Renal cortical epithelial cell (primary cell): ENCODE measurements at places on chromosomes 16 and 17. TPM values are rescaled to one million over a fixed set of nuclear protein-coding genes. Genes with fewer than 3 reads are reported as not detected.

KIF19 gene
- not detected in 2 replicates for total RNA-seq

TP53TG3 gene
- not detected in 2 replicates for total RNA-seq

KRTAP2-2 gene
- total RNA-seq: 0.15 TPM in 1 of 2 replicates, not detected in the other

SOX15 gene
- 0.60 and 2.4 TPM in 2 replicates for total RNA-seq

CYBA gene
- total RNA-seq: 594 and 1,266 TPM in 2 replicates

HOXB9 gene
- 17.5 and 49.2 TPM in 2 replicates for total RNA-seq

HSD3B7 gene
- total RNA-seq: 49.9 and 82.7 TPM in 2 replicates

DBF4B gene
- 3.9 and 6.3 TPM in 2 replicates for total RNA-seq

LDHD gene
- total RNA-seq: 1.9 and 4.2 TPM in 2 replicates

NRN1L gene
- not detected in 2 replicates for total RNA-seq

CCL17 gene
- total RNA-seq: not detected in 2 replicates

NPIPB13 gene
- 0.52 and 1.4 TPM in 2 replicates for total RNA-seq

METRNL gene
- total RNA-seq: 14.2 and 88.6 TPM in 2 replicates

CRISPLD2 gene
- 107 and 148 TPM in 2 replicates for total RNA-seq

CREBBP gene
- total RNA-seq: 8.3 and 43.7 TPM in 2 replicates

ARL5C gene
- not detected in 2 replicates for total RNA-seq

VTN gene
- not detected in 2 replicates for total RNA-seq

CCL13 gene
- not detected in 2 replicates for total RNA-seq

TMEM92 gene
- total RNA-seq: 0.87 and 2.3 TPM in 2 replicates

CCDC92B gene
- not detected in 2 replicates for total RNA-seq

TEX19 gene
- 0.05 TPM in 1 of 2 replicates, not detected in the other for total RNA-seq

HCRT gene
- not detected in 2 replicates for total RNA-seq

SLC38A8 gene
- not detected in 2 replicates for total RNA-seq

CLEC3A gene
- not detected in 2 replicates for total RNA-seq

KRTAP2-3 gene
- 0.55 and 5.9 TPM in 2 replicates for total RNA-seq

MGAT5B gene
- 0.35 and 0.40 TPM in 2 replicates for total RNA-seq

CDC42EP4 gene
- total RNA-seq: 26.9 and 70.2 TPM in 2 replicates

OTOP3 gene
- not detected in 2 replicates for total RNA-seq

MSLN gene
- 1.3 and 13.5 TPM in 2 replicates for total RNA-seq

WFDC1 gene
- total RNA-seq: 0.05 TPM in 1 of 2 replicates, not detected in the other

PAQR4 gene
- 2.3 and 17.5 TPM in 2 replicates for total RNA-seq

NETO2 gene
- total RNA-seq: 20.1 and 31.6 TPM in 2 replicates

PRSS27 gene
- 0.85 and 1.7 TPM in 2 replicates for total RNA-seq
